EL (cell line): ENCODE measurements at places on chromosomes 16 and 17.

GRCh38 chr16:49834531-49835151, 21.3 kb downstream of the ZNF423 start:
- no peak for DNase-seq

GRCh38 chr17:35407531-35407930, 24.8 kb downstream of the SLFN12 start:
- no peak for DNase-seq

DNA sequence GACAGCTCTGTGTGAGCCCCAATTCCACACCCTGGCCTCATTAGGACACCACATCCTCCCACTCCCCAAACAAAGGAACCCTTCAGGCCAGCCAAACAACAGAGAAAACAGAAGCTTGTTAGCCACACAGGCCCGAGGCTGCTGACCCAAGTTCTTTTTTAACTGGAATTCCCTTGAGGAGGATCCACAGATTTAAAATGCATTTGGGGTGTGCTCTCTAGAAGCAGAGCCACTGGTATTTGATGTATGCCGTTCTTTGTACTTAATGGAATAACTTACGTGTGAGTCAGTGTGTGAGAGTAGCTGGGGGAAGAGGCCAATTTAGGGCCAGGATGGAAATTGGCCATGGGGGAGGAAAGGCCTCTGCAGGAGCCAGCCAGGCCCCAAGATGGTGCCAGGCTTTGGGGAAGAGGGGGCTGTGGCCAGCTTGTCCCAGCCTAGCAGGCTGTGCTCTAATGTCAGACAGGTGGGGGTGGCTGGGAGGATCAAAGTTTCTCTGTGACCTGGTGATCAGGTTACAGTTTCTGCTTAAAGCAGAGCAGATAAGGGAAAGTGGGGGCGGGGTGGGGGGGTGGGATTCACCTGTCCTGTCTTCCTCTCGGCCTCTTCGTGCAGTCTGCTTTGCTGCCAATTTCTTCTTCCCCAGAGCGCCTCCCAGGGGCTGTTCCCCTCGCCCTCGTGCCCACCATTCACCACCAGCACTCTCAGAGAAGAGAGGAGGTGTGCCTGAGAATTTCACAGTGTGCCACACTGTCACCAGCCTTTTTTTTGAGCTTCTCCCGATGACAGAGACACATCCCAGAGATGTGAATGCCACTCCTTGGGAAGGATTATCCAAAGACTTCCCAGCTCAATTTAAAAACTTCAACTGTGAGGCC, 50.8 kb downstream of the TOM1L2 start:
- DNase-seq, result peak; percentile 97

- no peak for DNase-seq
These were observed 531 bp upstream of the HASPIN start for GRCh38 chr17:3723188-3723555.

DNA sequence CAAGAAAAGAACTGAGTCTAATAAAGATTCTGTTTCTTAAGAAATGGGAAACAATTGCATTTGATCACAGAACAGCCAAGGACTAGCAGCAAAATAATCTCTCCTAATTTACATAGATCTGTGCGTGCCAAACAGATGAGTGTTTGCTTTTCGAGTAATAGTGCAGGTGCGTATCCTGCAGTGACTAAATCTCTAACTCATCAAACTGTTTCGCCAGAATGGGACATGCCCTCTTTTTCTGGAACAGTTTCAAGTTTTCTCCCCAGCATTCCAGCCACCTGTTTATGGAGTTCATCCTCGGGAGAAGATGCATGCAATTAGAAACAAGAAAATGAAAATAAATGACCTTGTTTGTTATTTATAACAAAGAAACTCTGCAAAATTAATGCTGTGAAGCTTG, 5.7 kb upstream of the TOX3 start:
- no peak for DNase-seq

GRCh38 chr16:20871258-20871657, 28.9 kb downstream of the DCUN1D3 start:
- no peak for DNase-seq
